ENCODE measurements at places on chromosomes 1 and 21.
A peak's percentile ranks its signal among the peaks of the same experiment; 100 is the strongest.

- DNase-seq = no peak
Observed at GRCh38 chr1:3469849-3470649, 15.6 kb downstream of the ARHGEF16 start.

- peak; percentile 3 for DNase-seq
Observed at GRCh38 chr1:195886000-195886399, 722.2 kb downstream of the KCNT2 start.

GRCh38 chr1:15090373-15090772 lies 63.2 kb upstream of the TMEM51 start:
- DNase-seq = no peak

- DNase-seq = no peak
Observed at GRCh38 chr21:43658769-43659135, 536 bp downstream of the HSF2BP start.

DNA sequence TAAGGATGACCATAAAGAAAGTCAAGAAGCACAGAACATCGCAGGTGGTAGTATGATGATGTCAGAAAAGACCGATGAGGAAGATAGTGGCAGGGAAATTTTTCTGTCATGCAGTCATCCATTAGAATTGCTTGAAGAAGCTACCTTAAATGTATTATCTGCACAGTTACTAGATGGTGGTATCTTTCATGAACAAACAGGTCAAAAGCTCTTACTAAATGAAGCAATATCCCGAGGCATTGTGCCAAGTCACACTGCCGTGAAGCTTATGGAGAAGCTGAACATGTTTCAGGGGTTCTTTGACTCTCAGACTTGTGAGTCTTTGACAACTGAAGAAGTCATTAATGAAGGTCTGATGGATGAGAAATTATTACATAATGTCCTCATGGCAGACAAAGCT lies 128.8 kb downstream of the MACF1 start:
- DNase-seq = no peak

- peak; percentile 2 for DNase-seq
Observed at GRCh38 chr1:191134796-191135195, 657.1 kb upstream of the BRINP3 start.

DNA sequence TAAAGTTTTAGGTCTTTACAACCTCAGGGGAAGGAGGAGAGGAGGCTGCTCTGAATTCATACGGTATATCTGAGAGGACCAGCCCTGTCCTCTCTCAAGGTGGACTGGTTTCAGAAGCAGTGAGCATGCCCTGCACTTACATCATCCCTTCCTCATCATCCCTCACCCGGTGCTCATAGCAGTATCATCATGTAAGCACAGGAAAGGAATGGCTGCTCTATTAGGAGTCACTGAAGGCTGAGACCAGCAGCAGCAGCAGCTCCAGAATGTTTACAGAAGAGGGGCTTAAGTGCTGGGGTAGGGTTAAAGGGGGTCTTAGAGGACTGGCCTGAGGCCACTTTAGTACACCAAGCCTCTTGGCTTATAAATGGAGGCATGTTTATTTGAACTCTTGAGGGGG lies 185.9 kb downstream of the AK5 start:
- peak; percentile 33 for DNase-seq

DNA sequence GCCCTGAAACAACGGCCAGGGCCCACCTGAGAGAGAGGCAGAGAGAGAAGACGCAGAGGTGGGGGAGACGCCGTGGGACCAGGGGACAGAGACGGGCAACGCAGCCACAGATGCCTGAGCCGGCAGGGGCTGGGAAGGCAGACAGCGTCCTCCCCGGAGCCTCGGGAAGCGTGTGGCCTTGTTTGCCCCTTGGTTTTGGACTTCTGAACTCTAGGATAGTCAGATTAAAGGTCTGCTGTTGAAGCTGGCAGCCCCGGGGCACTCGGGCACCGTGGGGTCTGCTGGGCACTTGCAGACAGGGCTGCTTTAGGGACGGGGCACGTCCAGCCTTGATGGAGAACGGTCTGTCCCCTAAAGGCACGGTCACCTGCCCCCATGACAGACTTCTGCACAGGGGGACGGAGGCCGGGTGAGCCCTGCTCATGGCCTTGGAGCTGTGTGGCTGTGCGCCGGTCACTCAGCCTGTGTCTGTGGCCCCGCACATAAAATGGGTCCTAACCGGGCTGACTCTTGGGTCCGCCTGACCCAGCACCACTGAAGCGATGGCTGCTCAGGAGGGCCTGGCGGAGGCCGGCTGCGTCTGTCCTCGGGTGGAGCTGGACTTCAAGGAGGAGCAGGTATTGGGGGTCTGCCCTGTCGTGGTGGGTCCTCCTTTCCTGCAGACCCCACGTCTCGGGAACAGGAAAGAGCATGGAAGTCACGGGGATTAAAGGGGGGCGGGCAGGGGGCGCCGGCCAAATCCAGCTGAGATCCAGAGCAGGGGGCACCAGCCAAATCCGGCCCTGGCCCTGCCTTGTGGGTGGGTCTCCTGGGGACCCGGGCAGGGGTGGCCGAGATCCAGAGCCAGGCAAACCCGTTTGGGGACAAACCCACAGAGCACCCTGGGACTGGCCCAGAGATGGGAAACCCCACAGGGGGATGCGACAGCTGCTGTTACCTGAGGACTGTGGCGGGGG lies 9.6 kb upstream of the RNF223 start:
- DNase-seq = no peak

- DNase-seq = peak; percentile 89
Observed at GRCh38 chr1:111747282-111747734, 8.1 kb upstream of the INKA2 start.

- peak; percentile 93 for DNase-seq
Observed at GRCh38 chr1:162873671-162874666, 13.0 kb upstream of the CCDC190 start.

DNA sequence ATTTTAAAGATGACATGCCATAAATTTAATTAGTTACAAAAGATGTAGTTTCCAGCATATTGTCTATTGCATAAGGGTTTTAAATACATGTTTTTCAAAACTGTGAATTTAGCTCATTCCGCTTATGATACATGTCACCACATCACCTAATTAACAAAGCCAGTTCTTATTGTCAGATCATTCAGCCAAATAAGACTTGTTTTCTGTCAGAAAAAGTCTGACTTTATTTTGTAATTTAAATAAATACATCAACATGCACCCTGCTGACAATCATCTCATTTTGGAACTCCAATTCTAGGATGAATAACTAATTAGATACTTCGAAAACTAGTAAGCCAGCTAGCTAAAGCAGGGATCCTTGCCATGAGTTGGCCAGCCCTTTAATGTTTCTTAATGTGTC lies 110.9 kb upstream of the APP start:
- no peak for DNase-seq

DNA sequence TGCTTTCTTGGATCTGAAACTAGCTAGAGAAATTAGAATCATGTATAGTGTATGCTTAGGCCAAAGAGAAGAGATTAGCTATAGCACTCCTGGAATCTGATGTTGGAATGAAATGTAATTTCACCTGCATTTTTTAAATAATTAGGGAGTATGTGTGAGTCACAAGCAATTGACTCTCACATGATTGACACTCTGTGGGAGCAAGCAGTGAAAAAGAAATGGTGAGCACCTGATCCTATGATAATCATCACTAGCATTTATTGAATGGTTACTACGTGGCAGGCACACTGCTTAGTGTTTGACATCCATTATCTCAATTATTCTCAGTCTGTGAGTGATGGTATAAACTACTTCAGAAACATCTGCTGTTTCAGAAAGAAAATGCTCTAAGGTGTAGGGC lies 176.6 kb downstream of the NRIP1 start:
- DNase-seq = no peak

DNA sequence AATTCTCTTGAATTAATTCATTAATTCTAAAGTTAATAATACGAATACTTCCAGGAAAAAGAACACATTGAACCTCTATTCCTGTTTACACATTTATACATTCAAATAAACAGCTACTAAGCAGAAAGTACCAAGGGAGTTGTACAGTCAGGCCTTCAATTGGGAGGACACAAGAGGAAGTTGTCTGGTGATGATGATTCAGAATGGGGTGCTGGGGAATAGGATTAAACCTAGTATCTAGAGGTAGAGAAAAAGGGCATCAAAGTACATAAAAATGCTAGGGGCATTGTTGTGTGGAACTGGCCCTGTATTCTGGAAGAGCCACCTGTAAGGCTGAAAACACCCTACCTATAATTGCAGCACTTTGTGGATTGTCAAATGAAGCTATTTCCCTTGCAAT lies 71.7 kb upstream of the MROH9 start:
- DNase-seq = no peak

DNA sequence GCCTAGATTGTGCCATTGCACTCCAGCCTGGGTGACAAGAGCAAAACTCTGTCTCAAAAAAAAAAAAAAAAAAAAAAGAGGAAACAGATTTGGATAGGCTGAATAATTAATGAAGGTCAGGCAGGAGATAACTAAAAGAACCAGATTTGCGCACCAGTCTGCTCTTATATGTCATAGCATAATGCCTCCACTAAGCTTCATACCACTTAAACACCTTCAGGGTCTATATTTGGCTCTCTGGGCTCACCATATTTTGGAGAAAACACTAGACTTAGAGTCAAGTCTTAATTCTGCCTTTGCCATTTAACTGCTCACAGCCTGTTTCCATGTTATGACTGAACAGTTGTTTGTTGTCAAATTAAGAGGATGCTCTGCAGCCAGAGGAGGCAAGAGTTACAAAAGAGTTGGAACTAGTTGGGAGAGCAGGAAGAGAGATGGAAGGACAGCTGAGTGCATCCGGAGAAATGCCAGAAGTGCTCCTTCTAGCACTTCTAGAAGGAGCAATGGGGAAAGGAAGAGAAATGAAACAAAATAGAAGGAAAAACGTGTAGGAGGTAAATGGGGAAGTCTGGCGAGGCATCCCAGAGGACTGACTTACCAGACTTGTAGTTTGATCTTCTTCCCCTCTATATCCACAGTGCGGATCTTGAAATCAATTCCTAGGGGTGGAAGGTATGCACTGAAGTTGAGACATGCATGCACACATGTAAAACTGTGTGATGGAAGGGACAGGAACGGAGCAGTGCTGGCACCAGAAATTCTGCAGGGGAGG lies 1.8 kb downstream of the RAB13 start:
- DNase-seq = no peak

GRCh38 chr1:200938955-200939354 lies 44.3 kb downstream of the INAVA start:
- DNase-seq = no peak

GRCh38 chr1:211118407-211119102 lies 15.4 kb downstream of the KCNH1 start:
- DNase-seq = peak; percentile 23

DNA sequence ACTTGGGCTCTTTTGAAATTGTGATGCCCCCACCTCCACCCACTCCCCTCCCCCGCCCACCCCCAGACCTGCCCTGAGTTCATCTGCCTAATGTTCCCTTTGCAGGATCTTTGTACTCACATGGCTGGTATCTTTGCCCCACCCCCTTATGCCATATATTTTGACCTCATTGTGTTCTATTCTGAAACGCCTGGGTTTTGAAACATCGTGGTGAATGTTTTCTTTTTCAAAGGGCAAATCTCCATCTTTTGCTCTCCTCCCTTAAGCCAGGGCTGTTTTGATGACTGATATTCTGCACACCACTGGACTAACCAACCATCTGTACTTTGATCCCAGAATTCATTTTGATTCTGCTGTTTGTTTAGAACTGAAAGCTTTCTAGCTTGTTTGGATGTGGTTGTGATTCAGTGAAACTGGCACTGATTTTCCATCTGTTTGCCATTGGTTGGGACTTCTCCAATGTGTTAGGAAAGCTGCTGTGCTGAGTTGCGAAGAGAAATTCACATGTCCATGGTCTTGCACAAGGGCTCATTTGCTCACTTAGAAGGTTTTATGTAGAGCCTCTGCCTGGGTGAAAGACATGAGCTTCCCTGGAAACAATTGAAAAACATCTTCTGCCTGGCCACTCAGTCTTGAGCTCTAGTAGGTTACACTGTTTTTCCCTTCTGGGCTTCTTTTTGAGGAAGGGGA lies 16.5 kb downstream of the SMAP2 start:
- no peak for DNase-seq

DNA sequence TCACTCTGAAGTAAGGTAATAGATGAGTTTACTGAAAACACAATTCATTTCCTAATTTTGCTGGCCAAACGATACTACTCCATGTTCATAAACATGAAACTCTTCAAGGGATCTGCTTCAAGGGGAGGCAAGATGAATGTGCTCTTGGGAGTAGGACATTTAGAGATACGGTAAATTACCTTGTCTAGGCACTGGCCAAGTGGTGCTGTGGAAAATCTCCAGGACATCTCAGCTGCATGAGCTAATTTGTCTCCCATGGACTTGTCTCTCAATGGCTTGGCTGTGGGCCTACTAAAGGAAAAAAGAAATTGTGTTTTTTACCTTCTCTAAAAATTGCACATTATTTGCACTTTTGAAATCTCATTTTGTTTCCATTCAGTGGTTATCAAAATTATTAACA lies 780.6 kb downstream of the LTN1 start:
- DNase-seq = no peak

- no peak for DNase-seq
Observed at GRCh38 chr1:185585770-185586169, 148.4 kb upstream of the HMCN1 start.

DNA sequence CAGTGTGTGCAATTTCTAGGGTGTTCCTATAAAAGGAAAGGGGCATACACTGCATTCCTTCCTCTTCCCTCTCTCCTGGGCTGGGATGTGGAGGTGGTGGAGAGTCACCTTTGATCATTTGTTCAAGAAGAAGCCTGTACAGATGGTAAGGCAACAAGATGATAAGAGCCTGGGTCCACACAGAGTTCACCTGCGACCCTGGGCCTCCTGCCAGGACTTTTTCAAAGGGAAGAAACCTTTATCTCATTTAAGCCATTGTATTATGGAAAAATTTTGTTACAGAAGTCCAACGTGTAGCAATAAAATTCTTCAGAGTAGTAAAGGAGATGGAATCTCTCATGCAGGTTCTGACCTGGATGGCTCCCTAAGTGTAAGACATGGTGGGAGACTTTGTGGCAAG lies 189.1 kb downstream of the MIS18A start:
- DNase-seq = no peak

DNA sequence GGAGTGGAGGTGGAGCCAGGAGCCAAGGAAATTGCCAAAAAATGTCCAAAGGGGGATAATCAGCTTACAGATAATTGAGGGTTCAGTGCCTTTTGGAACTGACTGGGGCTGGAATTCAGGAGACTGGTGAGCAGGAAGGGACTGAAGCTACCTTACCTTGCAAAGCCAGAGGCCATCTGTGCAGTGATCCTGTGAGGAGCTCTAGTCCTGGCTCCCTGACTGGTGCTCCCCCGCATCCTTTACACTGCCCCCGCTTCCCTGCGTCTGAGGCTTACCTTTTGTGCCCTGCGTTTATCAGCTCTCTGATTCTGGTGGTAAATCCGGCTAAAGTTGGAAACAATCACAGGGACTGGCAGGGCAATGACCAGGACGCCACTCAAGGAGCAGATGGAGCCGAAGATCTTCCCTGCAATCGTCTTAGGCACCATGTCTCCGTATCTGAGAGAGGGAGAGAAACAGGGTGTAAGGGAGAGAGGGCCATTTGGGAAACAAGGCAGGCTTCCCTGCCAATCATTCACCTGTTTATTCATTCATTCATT lies 31.0 kb downstream of the DDX20 start:
- DNase-seq = no peak

DNA sequence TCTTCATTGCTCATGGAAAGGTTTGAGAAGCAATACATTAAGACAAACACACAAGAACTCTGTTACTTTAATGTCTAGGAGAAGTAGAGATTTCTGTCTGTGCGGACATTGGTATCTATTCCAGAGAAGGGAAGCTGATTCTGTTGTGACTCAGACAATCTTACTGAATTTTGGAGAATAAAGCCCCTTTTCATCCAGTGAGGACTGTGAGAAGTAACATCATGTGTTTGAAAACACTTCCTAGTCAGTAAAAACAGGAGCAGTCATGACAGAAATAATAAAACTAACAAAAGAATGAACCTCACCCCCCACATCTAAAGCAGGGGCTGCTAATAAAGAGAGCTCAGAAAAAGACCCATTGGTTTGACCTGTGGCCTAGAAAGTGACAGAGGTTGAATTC lies 46.6 kb downstream of the NEK7 start:
- peak; percentile 16 for DNase-seq

Data from ELR (cell line).